ENCODE measurements at places on chromosomes 16 and 17. TPM values are rescaled to one million over a fixed set of nuclear protein-coding genes. Genes with fewer than 3 reads are reported as not detected.

- no peak for DNase-seq
Measured at GRCh38 chr17:69357701-69358100, 30.8 kb upstream of the ABCA5 start.

GRCh38 chr17:77995146-77995852 is 36.8 kb downstream of the TNRC6C start:
- no peak for DNase-seq

DNA sequence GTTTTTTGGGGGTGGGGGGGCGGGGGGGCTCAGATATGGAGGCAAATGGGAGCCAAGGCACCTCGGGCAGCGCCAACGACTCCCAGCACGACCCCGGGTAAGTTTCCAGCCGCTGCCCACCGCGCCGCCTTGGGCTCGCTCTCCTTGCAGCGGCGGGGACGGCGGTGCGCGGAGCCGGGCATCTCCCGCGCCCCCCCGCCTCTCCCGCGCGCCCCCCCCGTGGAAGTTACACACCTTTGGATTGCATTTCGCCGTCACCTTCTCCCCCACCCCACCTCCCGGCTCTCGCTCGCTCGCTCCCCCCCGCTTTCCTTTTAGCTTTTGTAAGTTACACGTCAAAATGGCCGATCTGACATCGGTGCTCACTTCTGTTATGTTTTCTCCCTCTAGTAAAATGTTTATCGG is 387 bp downstream of the MSI2 start:
- DNase-seq = no peak

DNA sequence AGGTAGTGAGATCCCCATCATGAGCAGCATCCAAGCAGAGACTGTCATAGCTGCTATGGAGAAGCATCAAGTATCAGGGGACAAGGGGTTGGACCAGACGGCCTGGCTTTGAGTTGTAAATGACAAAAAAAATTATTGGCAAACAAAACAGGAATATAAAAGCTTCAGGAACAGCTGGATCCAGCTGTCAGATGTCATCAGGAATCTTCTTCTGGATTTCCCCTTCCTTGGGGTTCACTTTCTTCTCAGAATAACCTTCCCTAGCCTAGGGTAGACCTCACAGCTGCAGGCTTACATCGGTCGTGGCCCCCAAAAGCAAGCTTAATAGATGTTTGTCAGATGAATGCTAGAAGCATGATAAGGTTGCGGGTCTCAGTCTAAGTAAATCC is 17.2 kb upstream of the RAI1 start:
- no peak for DNase-seq

The DNAAF1 gene
- total RNA-seq = 1.2 TPM

The CA5A gene
- not detected for total RNA-seq

The C16orf89 gene
- total RNA-seq = 5.1 TPM
